ENCODE measurements at places on chromosomes 16 and 17.

DNA sequence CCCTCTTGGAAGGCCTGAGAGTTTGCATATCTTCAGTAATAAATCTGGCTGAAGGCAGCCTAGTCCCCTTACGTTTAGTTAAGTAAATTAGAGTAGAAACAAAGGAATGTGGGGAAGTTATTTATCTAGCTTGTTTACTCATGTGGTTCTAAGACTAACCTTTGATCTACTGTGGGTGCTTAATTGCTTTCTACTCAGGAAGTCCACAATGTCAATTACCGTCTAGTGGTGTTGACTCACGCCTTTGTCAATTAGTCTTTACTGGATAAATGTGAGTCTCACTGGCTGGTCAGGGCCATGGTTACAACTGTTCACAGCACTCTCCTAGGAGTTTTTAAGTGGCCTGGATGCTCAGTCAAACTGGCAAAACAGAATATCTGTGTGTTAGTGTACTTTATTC lies 2338.4 kb downstream of the TP53TG3F start:
- no peak for DNase-seq

GRCh38 chr16:15587152-15587825 lies 55.7 kb downstream of the MARF1 start:
- DNase-seq: no peak

DNA sequence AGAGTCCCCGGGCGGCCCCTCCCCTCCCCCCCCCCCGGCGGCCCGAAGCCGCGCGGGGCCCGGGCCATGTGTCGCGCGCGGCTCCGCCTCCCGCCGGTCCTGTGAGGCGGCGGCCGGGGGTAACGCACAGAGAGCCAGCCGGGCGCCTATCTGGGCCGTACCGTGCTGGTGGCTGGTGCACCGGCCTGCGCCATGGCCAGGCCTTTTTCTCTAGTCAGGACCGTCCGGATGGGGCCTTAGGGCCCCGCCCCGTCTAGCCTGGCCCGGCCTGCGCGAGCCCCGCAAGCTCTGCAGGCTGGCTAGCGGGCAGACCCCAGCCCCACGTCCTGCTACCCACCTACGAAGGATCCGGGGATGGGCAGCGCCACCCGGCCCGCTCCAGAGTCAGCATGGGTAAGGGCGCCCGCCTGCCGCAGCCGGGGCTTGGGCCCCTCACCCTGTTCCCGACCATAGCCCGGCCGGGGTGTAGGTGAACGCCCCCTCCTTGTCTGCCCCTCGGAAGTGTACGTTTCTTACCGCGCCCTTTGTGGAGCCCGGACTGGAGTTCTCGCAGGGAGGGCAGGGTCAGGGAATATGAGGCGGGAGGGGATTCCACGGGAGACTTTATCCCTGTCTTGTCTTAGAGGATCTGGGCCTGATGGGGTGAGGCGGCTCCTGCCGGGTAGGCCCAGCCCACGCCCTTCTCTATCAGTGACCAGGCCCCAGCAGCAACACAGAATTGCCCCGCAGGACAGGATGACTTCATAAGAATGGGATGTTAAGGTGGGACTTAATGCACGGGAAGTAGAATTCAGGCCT lies at the start of gene CENPT:
Gene CENPT, minus strand, starts transcription at position 630 of the 798 bp plus-strand sequence. CDS start 13,834 bp downstream, outside the sequence.
- DNase-seq: no peak

DNA sequence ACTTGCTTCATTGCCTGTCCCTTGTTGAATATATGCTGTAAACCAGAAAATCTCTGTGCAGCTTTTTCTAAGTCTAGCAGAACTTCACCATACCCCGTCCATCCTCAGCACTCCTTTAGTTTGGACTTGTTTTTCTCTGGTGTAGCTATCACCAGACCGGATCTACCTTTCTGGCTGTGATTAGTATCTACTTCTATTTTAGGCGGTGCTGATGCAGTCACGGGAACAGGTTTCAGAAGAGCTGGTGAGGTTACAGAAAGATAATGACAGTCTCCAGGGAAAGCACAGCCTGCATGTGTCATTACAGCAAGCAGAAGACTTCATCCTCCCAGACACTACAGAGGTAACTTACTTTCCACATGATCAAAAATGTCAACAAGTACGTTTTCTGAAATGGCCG lies 46.4 kb downstream of the NUP88 start:
- DNase-seq: no peak
